ENCODE measurements at places on chromosomes 2 and 18.

GRCh38 chr2:95018301-95018700 is 7.2 kb upstream of the MAL start:
- no peak for DNase-seq

- no peak for DNase-seq
Measured at GRCh38 chr18:14925281-14925709, 177.3 kb downstream of the ANKRD30B start.

DNA sequence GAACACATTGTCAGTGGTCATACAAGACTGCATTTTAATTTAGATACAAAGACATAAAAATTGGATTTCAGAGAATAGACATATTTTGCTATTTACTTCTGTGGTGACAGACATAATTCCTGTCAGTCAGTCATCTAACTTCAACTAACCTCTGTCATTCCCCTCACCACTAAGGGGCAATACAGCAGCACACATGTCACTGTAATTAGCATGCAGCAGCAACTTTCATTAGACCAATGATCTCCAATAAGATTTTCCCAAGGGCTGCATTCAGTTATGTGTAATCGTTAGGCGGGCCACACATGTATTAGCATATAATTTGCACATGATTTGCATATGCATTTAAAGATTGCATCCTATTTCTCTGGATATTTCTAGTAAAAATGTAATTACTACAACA is 624.5 kb downstream of the NR4A2 start:
- DNase-seq = no peak

DNA sequence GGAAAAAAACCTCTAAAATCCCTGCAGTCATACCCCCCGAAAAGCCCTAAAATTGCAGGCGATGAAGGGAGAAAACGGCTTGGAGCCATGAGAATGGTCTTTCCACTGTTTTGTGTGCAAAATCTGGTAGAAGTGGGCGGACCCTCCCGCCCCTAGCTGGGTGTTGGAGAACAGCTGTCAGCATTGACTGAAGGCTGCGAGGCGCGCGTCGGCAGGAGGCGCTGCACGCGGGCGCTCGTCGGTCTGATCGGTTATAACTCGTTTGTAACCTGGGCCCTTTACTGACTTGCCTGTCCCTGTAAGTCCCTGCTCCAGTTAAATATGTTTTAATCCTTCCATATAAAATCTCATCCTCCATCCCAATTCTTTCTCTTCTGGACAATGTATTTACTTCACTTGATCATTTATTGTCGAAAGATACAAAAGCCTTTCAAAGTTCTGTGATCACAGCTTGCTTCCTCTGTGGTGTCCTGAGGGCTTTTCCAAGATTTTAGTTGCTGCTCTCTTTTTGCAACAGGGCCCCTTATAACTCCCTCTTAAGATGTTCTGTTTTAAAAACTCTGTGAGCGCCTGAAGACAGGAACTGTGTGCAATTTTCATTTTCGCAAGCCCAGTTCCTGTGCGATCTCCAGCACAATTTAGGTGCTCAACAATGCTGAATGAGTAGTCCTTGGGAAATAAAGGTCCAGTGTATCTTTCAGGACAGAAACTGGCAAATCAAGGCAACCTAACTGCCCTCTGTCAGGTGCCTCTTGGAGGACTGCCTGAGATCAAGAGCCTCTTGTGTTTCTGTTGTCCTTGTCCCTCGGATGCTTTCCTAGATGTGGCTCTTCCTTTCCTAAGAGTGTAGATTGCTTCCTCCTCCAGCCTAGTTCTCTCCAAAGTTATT is 918 bp upstream of the HNRNPLL start:
- DNase-seq = peak; percentile 75

DNA sequence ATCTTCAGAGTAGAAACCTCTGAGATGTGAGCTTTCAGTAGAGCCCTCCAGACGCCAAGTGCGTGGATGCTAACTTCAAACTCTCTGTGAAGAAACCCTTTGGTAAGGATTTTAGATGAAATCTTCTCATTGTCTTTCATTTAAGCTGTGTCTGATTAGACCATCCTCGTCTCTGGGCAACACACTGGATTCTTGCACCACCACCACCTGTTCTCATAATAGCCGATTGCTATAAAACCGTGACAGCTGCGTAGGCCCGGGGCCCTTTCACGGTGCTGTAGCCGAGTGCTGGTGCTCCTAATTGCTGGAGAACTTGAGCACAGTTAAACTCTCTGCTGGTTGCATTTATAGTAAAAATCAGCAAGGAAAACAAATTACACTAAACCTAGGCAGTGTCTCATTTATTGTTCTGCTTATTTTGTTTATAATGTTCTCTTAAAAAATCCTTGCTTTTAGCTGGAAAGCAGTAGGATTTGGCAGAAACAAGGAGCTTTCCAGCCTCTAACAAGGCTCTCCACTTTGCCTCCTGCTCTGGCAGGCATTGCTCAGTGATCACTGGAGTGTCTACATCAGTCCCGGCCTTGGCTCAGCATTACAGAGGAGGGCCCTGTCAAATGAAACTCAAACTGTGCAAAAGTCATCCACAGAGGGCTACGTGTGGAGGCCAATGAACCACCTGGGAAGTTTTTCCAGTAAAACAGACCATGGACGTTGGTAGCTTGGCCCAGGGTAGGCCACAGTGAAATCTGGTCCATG is 40.9 kb upstream of the MBP start:
- no peak for DNase-seq

DNA sequence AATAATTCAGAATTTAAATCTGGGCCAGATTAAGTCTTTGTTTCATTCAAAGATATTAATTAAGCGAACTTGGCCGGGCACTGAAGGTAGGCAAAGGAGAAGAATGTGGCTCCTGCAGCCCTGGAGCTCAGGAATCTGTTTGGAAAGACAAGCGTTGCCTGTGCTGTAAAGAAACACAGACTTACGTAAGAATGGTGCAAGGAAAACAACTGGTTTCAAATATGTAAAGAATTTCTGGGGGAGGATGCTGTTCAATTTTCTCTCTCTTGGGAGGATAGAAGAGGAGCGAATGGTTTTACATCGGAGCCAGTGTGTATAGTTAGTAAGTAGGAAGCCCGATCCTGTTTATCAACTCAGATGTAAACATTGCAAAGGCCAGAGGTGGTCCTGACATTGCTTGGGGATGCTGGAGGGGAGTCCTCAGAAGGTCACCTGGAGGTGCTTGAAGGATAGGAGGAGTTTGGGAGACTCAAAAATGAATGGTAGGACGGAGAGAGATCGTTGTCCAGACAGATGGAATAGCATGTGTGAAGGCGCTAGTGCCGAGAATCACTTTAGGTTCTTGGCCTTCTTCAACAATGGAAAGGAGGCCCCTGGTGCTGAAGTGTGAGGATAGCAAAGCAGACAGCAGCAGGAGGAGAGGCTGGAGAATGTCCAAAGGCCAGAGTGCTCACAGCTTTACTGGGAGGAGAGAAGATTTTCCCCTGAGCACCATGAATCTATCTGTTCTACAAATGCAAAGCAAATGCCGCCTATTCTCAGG is 456.1 kb downstream of the LPIN1 start:
- no peak for DNase-seq

DNA sequence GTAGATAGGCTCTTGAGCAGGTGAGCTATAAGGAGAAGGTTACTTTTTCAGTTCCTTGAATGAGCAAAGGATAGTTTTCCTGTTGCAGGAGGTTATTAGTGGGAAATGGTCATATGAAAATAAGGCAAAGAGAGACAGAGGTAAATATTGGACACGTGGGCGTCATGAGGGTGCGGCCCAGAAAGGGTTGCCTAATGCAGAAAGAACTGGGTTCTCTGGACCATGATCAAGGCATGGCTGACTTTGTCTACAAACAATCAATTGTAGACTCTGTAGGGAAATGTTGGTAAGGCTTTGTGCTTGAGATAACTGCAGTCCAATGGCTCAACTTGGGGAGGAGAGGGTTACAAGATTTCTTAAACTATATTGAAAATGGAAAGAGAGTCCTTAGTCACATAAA is 585.8 kb downstream of the BCL11A start:
- no peak for DNase-seq

DNA sequence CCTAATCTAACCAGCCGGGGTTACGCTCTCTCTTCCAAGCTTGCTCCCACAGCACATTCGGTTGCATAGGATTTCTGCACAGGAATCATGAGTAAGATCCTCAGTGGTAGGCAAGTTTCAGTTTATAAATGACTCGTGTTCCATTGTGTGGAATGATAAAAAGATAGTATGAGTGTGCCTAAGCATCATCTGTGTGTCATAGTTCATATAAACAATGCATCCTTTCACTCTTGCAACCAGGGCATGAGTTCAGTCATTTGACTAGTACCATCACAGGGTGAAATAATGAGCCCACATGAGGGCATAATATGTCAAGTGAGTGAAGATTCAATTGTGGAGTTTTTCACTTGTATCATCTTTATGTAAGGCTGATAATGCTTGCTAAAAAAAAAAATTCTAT is 417.1 kb upstream of the CDH2 start:
- no peak for DNase-seq

DNA sequence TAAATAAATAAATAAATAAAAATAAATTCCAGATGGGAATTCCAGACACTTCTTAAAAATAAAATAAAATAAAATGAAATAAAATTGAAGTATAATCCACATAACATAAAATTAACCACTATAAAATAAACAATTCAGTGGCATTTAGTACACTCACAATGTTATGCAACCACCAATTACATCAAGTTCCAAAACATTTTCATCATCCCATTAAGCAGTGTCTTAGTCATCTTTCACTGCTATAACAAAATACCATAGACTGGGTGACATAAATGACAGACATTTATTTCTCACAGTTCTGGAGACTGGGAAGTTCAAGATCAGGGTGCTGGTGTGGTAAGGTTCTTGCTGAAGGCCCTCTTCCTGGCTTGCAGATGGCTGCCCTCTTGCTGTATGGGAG is 22.6 kb upstream of the PROKR1 start:
- no peak for DNase-seq

DNA sequence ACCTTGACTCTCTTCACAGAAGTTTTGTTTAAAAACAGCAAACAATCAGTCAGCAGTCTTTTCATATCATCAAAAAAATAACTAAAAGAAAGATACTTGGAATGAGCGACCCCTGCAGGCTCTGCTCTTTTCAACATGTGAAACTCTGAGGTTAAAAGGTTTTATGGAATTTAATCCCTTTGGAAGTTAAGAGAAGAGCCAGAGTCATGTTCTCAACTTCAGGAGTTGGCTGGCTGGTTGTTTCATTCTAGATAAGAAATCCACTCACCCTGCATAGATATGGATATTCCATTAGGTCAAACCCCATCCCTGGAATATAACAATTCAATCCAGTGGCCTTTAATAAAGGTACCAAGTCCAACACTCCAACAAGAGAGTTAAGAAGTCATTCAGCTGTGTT is 115.6 kb upstream of the RMDN2 start:
- DNase-seq = no peak

GRCh38 chr2:61356958-61357350 is 113.9 kb downstream of the USP34 start:
- no peak for DNase-seq

GRCh38 chr2:152513681-152514080 is 178.7 kb downstream of the FMNL2 start:
- DNase-seq = no peak

DNA sequence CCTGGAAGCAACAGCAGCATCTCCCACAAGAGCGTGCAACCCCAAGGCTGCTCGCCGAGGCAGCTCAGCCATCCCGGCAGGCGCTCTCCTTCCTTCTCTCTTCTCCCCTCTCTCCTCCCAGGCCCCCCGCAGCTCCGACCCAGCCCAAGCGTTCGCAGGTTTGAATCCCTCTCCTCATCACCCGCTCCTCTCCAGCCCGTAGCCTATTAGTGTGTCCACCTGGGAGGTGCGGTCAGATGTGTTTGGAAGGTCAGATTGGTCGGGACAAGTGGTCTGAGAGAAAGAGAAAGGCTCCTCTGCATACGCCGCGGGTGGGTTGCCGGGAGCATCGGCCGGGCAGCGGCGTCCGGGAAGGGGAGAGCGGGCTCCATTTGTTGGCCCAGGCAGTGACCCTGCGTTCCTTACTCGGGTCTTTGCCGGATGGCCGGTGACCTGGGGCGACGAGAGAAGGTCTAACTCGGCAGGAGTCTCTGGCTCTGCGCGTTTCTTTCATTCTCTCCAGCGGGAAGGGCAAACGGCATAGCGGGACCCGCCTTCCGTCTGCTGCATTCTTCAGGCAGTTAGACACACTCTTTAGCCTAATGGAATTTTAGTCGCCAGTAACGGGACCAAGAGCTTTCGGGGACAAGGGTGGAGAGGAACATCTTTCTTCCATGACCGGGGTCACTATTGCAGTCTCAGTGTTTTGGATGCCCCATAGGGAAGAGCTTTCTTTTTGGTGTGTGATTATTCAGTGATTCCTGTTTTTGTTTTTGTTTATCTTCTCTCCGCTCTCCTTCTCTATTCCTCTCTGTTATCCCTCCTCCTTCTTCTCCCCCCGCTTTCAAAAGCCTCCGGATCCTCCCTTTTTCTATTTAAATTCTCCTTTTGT is 1.1 kb upstream of the TMEFF2 start:
- DNase-seq = no peak

- DNase-seq = no peak
Measured at GRCh38 chr2:179037807-179038206, 12.1 kb downstream of the CCDC141 start.

DNA sequence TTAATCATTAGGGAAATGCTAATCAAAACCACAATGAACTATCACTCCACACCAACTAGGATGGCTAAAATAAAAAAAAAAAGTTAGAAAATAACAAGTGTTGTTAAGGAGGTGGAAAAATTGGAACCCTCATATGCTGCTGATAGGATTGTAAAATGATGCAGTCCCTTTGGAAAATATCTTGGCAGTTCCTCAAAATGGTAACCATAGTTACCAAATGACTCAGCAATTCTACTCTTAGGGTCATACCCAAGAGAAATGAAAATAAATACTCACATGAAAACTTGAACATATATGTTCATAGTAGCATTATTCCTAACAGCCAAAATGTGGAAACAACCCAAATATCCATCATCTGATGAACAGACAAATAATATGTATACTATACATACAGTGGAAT is 15.7 kb upstream of the ACVR2A start:
- DNase-seq = no peak

GRCh38 chr2:238817891-238818290 is 30.0 kb upstream of the TWIST2 start:
- DNase-seq = no peak

GRCh38 chr2:165870346-165870745 is 76.3 kb upstream of the GALNT3 start:
- no peak for DNase-seq

GRCh38 chr18:41681138-41681880 is 273.7 kb upstream of the PIK3C3 start:
- DNase-seq = no peak

- DNase-seq = no peak
Measured at GRCh38 chr2:176079285-176079830, 4.4 kb downstream of the EVX2 start.

Data from stimulated activated CD4-positive, alpha-beta T cell treated with anti-CD3 and anti-CD28 coated beads, Interleukin-15, amount 100 ng/mL, for 48 hours (primary cell).